ENCODE measurements at places on chromosomes 3 and 15.

- DNase-seq, result no peak
Measured at GRCh38 chr3:42780398-42780797, 7.3 kb upstream of the CCDC13 start.

DNA sequence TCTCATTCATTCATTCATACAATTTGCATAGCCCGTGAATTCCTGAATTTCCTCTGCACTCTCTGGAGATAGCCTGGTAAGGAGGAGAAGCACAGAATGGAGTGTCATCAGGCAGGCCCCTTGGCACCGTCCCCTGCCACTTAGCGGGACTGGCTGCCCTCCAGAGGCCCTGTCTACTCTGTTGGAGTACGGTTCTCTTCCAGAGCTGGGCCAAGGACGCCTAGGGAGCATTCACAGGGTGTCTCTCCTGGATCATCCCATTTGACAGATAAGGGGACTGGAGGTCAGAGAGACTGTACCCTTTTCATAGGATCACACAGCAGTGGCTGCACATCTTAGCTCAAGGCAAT is 48.0 kb downstream of the PTH1R start:
- DNase-seq, result no peak

- DNase-seq, result no peak
Measured at GRCh38 chr15:69704700-69705099, 252.1 kb downstream of the RPLP1 start.

GRCh38 chr15:82726816-82727215 is 17.1 kb upstream of the AP3B2 start:
- no peak for DNase-seq

GRCh38 chr3:183898028-183898431 is 13.3 kb upstream of the PARL start:
- no peak for DNase-seq

DNA sequence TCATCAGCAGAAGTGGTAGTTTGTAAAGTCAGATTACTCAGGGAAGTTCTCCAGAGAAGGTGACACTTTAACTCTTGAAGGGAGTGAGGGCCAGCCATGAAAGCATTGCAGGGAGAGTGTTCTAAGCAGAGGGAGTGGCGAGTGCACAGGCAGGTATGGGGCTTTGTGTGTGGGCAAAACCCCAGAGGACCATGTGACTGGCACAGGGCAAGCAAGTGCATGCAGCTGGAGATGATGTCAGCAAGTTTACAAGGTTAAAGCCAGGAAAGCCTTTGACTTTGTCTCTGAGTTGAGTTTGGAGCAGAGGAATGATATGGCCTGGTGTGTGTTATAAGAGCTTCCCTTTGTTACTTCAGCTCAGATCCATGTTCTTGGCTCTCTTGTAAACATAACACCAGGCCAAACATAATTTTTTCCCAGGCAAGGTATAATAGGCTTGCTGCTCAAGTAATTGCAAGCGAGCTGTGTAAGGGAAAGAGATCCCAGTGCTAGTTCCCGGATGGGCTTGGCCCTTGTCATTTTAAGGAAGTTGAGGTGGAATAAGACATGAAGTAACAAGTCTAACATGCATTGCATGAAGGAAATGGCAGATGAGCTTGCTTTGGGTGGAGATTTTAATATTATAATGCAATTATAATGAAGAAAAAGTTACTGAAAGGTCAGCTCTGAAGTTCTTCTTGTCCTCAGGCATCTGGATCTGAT is 341.1 kb upstream of the LRRC3B start:
- DNase-seq, result no peak

DNA sequence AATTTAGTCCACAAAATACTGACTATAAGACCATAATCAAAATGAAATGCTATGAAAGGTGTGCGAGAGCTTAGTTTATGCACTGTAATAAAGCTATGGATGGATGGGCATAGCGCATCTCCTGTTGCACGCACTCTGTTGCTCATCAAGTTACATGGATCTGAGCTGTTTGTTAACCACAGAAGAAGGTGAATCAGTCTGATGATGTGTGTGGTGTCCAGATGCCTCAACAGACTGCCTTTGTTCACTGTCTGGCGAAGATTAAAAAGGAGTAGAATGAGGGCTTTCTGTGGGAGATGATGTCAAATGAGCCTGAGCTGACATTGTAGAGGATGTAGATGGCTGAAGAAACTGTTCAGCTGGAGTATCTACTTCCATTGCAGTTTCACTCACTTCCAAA is 36.1 kb downstream of the NSMCE3 start:
- no peak for DNase-seq

DNA sequence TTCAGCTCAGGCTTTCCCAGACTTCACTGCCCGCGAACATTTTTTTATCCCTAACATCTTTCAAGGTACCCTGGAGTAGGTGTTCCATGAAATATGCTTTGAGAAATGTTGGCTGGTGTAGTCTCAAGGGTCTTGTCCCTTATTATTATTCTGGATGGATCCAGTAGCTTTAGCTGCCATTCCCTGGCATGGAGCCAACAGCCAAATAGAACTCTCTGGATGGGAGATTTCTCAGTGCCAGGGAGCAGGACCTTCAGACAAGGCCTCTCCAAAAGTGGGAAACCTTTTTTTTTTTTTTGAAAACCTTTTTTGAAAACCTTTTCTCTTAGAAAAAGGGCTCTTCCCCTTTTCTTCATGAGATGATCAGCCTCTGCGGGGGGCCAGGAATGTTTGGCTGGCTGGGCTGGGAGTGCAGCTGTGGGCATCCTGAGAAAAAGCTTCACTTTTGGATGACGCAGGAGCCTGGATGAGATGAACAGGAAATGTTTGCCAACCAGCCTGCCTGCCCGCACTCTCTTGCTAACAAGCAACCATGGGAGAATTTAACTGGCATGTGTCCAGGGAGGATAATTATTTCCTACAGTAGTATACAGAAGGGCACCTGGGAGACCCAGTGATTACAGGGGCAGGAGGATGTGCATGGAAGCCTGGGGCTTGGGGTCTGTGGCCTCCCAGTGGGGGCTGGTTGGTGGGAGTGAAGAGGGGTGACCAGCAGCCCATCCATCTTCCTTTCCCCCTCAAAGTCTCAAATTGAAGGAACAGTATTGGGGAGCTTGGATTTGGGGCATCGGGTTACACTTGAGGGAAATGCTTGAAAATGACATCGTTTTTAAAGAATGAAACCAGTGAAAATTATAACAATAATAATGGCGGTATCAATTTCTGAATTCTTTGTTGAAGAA is 109.1 kb upstream of the LRIG1 start:
- no peak for DNase-seq

- DNase-seq, result no peak
Measured at GRCh38 chr15:74997543-74997942, 2.2 kb downstream of the SCAMP5 start.

DNA sequence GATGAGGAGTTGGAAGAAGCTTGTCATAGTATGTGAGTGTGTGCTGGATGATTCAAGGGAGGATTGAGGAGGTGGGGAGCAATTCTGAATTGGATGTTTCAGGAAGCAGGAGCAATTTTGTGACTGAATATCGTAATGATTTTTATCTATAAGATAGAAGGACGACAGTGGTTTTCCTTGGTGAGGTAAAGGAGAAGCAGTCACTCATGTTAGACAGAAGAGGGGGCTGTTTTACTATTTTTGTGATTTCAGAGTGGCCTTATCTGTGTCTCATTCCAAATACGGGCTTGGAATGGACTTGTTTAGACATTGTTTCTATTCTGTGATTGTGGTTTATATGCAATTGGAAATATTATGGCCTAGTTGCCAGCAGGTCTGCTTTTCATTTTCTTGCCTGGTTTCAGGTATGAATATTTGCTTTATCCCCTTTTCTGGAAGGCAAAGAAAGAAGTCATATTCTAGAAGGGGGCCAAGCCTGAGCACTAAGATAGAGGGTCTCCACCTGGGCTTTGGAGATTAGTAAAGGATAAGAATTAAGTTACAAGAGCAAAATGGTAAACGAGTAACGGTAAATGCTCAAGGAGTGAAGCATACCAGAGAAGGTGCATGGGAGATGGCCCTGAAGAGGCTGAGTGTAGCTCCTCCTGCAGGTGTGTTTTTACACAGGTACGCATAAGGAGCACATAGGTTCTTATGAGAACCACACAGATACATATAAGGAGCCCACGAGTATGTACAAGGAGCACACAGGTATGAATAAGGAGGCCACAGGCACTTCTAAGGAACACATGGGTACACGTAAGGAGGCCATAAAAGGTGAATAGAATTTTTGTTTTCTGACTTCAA is 124.6 kb upstream of the KCNAB1 start:
- DNase-seq, result peak; percentile 5

DNA sequence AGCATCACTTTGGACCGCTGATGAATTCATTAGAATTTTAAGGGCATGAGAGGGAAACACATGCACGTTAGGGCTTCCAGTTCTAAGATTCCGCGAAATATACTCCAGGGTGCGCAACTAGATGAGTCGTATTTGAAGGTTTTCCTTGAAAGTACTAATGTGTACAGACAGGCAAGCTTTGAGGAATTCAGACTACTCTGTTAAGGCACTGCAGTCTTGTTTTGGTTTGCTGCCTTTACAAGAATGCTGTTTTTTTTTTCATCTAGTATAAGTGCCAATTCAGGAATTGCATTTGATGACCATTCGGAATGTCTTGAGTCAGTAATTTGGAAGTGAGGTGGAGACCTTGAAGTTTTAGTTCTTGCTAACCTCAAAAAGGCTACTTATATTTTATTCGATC is 19.1 kb downstream of the TRNT1 start:
- DNase-seq, result no peak

GRCh38 chr3:65619888-65620287 is 418.8 kb downstream of the MAGI1 start:
- no peak for DNase-seq

DNA sequence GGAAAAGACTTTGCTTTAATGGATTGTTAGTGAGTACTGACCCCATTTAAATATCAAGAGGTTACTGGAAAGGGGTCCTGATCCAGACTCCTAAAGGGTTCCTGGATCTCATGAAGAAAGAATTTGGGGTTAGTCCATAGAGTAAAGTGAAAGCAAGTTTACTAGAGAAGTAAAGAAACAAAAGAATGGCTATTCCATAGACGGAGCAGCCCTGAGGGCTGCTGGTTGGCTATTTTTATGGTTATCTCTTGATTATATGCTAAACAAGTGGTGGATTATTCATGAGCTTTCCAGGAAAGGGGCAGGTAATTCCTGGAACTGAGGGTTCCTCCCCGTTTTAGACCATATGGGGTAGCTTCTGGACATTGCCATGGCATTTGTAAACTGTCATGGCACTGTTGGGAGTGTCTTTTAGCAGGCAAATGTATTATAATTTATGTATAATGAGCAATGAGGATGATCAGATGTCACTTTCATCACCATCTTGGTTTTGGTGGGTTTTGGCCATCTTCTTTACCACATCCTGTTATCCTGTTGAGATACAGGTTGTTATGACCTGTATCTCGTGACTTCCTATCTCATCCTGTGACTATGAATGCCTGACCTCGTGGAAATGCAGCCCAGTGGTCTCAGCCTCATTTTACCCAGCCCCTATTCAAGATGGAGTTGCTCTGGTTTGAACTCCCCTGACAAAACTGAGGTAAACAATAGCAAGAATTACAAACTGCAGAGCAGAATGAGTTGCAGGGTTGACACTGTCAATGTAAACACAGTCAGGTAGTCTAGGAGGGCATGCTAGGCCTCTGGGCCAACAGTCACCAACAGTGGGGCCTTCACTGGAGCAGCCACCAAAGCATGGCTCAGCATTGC is 10.3 kb upstream of the GPR160 start:
- no peak for DNase-seq

DNA sequence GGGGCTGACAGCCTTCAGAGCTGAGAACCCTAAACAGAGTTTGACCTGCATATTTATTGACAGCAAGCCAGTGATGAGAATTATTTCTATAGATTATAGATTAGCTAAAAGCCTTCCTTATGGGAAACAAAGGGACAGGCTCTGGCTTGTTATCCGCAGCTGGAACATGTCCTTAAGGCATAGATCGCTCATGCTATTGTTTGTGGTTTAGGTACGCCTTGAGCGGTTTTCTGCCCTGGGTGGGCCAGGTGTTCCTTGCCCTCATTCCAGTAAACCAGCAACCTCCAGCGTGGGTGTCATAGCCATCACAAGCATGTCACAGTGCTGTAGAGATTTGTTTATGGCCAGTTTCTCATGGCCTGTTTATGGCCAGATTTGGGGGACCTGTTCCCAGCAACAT is 10.2 kb upstream of the FAH start:
- no peak for DNase-seq

- no peak for DNase-seq
Measured at GRCh38 chr15:26091184-26091583, 228.1 kb upstream of the ATP10A start.

DNA sequence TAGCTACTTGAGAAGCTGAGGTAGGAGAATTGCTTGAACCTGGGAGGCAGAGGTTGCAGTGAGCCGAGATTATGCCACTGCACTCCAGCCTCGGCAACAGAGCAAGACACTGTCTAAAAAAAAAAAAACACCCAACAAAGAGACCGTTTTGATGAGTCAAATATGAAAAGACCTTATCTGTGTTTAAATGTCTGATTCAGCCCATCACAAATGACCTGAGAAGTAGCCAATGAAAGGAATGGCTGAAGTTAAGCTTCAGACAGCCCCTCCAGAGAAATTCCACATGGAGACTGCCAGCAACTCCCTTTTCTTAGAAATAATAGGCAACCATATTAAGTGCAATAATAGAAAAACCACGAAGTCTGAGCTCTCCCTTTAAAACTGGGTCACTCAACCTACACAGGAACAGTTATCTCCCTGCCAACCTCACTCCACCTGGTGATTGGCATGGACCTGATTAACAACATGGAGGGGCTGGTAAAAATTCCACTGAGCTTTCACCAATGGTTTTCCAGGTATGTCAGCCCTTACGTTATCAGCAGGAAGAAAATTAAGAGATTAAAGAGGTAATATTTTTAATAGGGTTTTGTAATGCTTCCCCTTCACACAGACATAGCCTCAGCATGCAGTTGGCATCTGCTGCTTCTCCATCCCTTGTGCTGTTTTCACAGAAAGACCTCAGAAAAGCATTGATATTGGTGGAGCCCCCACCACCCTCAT is 238.1 kb upstream of the STT3B start:
- no peak for DNase-seq

DNA sequence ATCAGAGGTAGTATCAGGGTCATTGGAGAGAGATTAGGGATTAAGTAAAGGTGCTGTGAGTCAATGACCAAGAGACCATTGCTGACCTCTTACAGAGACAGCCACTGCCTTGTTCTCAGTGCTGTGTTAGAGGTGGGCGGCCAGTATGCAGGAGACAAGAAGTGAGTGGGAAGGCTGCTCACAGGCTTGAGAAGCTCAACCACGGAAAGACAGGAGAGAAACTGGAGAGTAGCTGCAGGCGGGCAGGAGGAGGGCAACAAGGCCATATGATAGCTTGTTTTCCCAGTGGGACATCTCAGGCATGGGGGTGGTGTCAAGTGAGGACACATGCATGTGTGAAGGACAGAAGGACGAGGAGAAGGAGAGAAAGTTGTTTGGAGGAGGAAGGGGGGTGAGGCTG is 237.3 kb downstream of the PDCD6IP start:
- DNase-seq, result no peak

GRCh38 chr3:119156868-119157267 is 10.9 kb downstream of the TEX55 start:
- no peak for DNase-seq

DNA sequence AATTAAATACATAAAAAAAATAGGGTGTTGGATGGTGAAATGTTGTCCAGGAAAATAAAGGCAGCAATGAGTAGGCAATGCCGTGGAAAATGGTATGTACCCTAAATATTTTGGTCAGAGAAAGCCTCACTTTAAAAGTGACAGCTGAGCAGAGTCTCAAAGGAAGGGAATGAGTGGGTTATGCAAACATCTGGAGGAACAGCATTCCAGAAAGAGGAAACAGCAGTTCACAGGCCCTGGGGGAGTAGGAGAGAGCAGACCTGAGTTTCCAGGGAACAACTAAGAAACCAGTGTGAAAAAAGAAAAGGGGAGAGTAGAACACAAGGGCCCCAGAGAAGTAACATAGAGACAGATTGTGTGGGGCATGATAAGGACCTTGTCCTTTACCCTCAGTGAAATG is 230.0 kb upstream of the CNTN3 start:
- DNase-seq, result no peak
